Prostate gland (tissue), 2 donors: ENCODE measurements at places on chromosomes 13 and 19. TPM values are rescaled to one million over a fixed set of nuclear protein-coding genes. Genes with fewer than 3 reads are reported as not detected.
A peak's percentile ranks its signal among the peaks of the same experiment; 100 is the strongest.

- no peak for DNase-seq
- no peak overlapping the region for H3K4me3 ChIP-seq
- no peaks in the 10 kb centered on the region for H3K4me1 ChIP-seq
- H3K27me3 ChIP-seq = no peaks in the 10 kb centered on the region
Measured at GRCh38 chr13:31530922-31531321, 208.4 kb upstream of the RXFP2 start.

- H3K27me3 ChIP-seq = no peaks in the 10 kb centered on the region
- no peaks in the 10 kb centered on the region for H3K36me3 ChIP-seq
- no peak overlapping the region for H3K27ac ChIP-seq
Measured at GRCh38 chr13:36275190-36276002, 22.2 kb downstream of the CCDC169 start.

DNA sequence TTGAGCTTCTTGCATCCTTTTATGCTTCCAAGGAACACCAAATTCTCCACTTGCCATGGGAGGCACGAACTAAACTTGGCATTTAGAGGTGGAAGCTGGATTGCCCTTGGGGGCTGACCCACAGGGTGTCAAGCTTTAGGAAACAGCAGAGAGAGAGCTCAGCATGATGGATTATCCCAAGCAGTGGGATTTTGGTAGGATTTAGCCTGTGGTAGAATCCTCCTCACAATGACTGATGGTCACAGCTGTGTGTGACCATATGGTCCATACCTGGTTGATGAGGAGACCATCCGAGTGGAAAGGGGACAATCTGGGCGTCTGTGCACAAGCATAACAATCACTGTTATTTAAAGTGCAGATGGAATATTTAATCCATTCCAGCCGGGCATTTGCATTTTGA is 40.1 kb upstream of the PSG9 start:
- no peak for DNase-seq
- no peaks in the 10 kb centered on the region for H3K27me3 ChIP-seq
- no peak overlapping the region for H3K27ac ChIP-seq
- no peaks in the 10 kb centered on the region for H3K36me3 ChIP-seq

DNA sequence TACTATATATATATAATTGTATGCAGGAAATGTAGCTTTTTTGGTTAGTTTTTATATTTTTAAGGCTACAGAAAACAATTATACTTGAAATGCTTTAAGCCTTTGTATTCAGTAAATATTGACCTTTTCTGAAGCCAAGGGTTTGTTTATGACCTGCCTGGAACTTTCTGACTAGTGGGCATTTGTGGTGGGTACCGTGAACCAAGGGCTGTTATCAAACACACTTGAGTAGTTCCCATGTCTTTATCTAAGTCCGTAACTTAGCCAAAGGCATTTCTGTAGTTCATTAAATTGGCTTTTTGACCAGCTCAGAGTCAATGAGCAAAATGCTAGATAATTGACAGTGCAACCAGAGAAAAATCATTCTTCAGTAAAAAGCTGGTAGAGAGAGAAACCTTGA is 1444.2 kb upstream of the SLC10A2 start:
- H3K4me1 ChIP-seq = no peaks in the 10 kb centered on the region
- DNase-seq = no peak
- no peaks in the 10 kb centered on the region for H3K27me3 ChIP-seq
- no peak overlapping the region for H3K27ac ChIP-seq
- no peak overlapping the region for H3K4me3 ChIP-seq

The PNMA8B gene
- total RNA-seq = 3.1 TPM

The RNF113B gene
- total RNA-seq = 11.2 TPM

The RFPL4A gene
- 0.80 TPM for total RNA-seq

The MBD3L2 gene
- total RNA-seq = not detected

GRCh38 chr19:21566073-21566472 is 60.7 kb downstream of the ZNF429 start:
- no peaks in the 10 kb centered on the region for H3K36me3 ChIP-seq
- H3K27ac ChIP-seq = no peak overlapping the region
- no peaks in the 10 kb centered on the region for H3K4me1 ChIP-seq
- H3K27me3 ChIP-seq = no peaks in the 10 kb centered on the region
- no peak for DNase-seq
- no peak overlapping the region for H3K4me3 ChIP-seq

GRCh38 chr13:34300559-34300958 is 482.6 kb downstream of the RFC3 start:
- no peak overlapping the region for H3K27ac ChIP-seq
- no peaks in the 10 kb centered on the region for H3K27me3 ChIP-seq
- H3K4me3 ChIP-seq = no peak overlapping the region

The ACER1 gene
- total RNA-seq = 5.3 TPM

DNA sequence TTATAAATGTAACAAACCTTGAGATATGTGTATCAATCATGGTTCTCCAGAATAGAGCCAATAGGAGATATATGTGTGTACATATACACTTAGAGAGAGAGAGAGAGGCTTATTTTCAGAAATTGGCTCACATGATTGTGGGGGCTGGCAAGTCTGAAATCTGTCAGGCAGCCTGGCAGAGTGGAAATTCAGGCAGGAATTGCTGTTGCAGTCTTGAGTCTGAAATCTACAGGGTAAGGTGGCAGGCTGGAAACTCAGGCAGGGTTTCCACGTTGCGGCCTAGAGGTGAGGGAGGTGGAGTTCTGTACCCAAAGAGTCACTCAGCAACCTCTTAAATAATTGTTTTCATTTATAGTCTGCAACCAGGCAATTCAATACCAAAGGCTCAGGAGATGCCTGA is 218.4 kb downstream of the B3GLCT start:
- H3K27me3 ChIP-seq = no peaks in the 10 kb centered on the region
- H3K4me3 ChIP-seq = no peak overlapping the region
- H3K4me1 ChIP-seq = no peaks in the 10 kb centered on the region
- no peak overlapping the region for H3K27ac ChIP-seq

The GTPBP3 gene
- total RNA-seq = 42.4 TPM

- H3K4me3 ChIP-seq = no peak overlapping the region
- no peak for DNase-seq
- peaks cover 6% of the 10 kb centered on the region for H3K4me1 ChIP-seq
- no peaks in the 10 kb centered on the region for H3K36me3 ChIP-seq
- no peaks in the 10 kb centered on the region for H3K27me3 ChIP-seq
Measured at GRCh38 chr13:43761616-43762315, 25.0 kb downstream of the ENOX1 start.

- H3K27ac ChIP-seq = no peak overlapping the region
- H3K27me3 ChIP-seq = no peaks in the 10 kb centered on the region
- H3K4me1 ChIP-seq = peaks cover 3% of the 10 kb centered on the region
- H3K36me3 ChIP-seq = no peaks in the 10 kb centered on the region
- no peak overlapping the region for H3K4me3 ChIP-seq
Measured at GRCh38 chr19:42315024-42315423, 1.9 kb downstream of the TMEM145 start.

GRCh38 chr13:22120646-22121045 is 449.8 kb downstream of the FGF9 start:
- no peaks in the 10 kb centered on the region for H3K4me1 ChIP-seq
- no peak overlapping the region for H3K4me3 ChIP-seq
- H3K27me3 ChIP-seq = no peaks in the 10 kb centered on the region
- no peaks in the 10 kb centered on the region for H3K36me3 ChIP-seq
- H3K27ac ChIP-seq = no peak overlapping the region

The PSG5 gene
- total RNA-seq = not detected

The ZNF177 gene
- total RNA-seq = 8.1 TPM

The ENOX1 gene
- 5.3 TPM for total RNA-seq

DNA sequence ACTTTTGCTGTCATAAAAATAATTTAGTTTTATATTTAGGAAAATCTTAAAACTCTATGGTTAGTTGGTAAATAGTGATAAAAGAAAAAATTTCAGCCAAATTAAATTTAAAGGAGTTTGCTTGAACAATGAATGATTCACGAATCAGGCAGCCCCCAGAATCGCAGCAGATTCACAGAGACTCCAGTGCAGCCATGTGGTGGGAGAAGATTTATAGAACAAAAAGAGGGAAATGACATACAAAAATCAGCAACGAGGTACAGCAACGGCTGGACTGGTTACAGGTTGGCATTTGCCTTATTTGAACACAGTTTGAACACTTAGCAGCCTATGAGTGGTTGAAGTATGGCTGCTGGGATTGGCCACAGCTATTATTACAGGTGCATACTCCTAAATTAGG is 96.4 kb upstream of the MYCBP2 start:
- no peak for DNase-seq
- H3K4me1 ChIP-seq = peaks cover 5% of the 10 kb centered on the region
- no peak overlapping the region for H3K4me3 ChIP-seq
- no peak overlapping the region for H3K27ac ChIP-seq
- no peaks in the 10 kb centered on the region for H3K36me3 ChIP-seq
- no peaks in the 10 kb centered on the region for H3K27me3 ChIP-seq

GRCh38 chr13:42574435-42575311 is 721 bp downstream of the TNFSF11 start:
- H3K27me3 ChIP-seq = peaks cover 2% of the 10 kb centered on the region
- no peak for DNase-seq
- no peak overlapping the region for H3K27ac ChIP-seq
- H3K4me3 ChIP-seq = no peak overlapping the region

The MAMSTR gene
- 2.6 TPM for total RNA-seq

- no peak overlapping the region for H3K27ac ChIP-seq
- H3K27me3 ChIP-seq = peaks cover 4% of the 10 kb centered on the region
Measured at GRCh38 chr19:5337126-5337525, 3.5 kb downstream of the PTPRS start.

GRCh38 chr19:1241417-1242095 is at the start of gene ATP5F1D:
Gene ATP5F1D, plus strand, starts transcription at chr19:1241751. Its CDS starts 100 bp downstream, at chr19:1241851.
- H3K27me3 ChIP-seq = no peaks in the 10 kb centered on the region
- no peaks in the 10 kb centered on the region for H3K36me3 ChIP-seq
- peak within 1 kb of the TSS; percentile 83 for H3K4me3 ChIP-seq
- DNase-seq = peak; percentile 92
- H3K4me1 ChIP-seq = peaks cover 42% of the 10 kb centered on the region
- H3K27ac ChIP-seq = peak within 1 kb of the TSS; percentile 89

- H3K36me3 ChIP-seq = no peaks in the 10 kb centered on the region
- H3K27me3 ChIP-seq = no peaks in the 10 kb centered on the region
- no peak overlapping the region for H3K27ac ChIP-seq
Measured at GRCh38 chr19:40933025-40933424, 51.0 kb upstream of the CYP2A7 start.

GRCh38 chr13:93624311-93624777 is 397.7 kb downstream of the GPC6 start:
- H3K27me3 ChIP-seq = no peaks in the 10 kb centered on the region
- H3K27ac ChIP-seq = no peak overlapping the region
- DNase-seq = no peak
- H3K4me3 ChIP-seq = no peak overlapping the region

- H3K4me3 ChIP-seq = no peak overlapping the region
- H3K4me1 ChIP-seq = no peaks in the 10 kb centered on the region
- no peak overlapping the region for H3K27ac ChIP-seq
Measured at GRCh38 chr19:16258440-16258903, 60.8 kb downstream of the AP1M1 start.

The CYP4F8 gene
- total RNA-seq = 14.9 TPM

DNA sequence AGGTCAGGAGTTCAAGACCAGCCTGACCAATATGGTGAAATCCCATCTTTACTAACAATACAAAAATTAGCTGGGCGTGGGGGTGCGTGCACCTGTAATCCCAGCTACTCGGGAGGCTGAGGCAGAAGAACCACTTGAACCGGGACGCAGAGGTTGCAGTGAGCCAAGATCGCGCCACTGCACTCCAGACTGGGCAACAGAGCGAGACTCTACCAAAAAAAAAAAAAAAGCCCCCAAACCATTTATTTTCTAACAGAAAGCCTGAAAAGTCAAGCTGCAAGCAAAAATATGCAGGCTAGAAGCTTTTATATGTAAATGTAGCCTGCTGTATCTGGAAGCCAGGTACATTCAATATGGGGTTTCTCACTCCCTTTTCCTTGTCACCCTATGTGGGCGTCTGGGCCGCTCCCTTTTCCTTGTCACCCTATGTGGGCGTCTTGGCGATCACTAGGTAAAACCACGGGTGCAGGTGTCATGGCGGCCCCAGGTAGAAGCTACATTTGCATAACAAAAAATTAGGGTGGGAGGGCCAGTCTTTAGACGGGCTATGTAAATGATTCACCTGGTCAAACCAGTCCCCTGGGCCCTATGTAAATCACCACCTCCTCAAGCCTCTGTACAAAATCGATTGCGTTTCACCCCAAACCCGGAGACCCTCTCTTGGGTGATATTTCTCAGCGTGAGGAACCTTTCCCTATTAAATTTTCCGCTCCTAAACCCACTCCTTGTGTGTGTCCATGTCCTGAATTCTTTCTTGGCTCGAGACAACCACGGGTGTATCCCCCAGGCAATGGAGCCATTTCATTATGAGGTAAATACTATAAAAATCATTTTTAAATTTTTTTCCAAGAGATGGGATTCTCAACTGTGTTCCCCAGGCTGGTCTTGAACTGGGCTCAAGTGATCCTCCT is 2.1 kb downstream of the TRIM13 start:
- H3K4me1 ChIP-seq = peaks cover 5% of the 10 kb centered on the region
- H3K27me3 ChIP-seq = no peaks in the 10 kb centered on the region
- peak overlapping the region; percentile 93 for H3K4me3 ChIP-seq
- H3K36me3 ChIP-seq = no peaks in the 10 kb centered on the region

The ZFP30 gene
- total RNA-seq = 6.8 TPM

DNA sequence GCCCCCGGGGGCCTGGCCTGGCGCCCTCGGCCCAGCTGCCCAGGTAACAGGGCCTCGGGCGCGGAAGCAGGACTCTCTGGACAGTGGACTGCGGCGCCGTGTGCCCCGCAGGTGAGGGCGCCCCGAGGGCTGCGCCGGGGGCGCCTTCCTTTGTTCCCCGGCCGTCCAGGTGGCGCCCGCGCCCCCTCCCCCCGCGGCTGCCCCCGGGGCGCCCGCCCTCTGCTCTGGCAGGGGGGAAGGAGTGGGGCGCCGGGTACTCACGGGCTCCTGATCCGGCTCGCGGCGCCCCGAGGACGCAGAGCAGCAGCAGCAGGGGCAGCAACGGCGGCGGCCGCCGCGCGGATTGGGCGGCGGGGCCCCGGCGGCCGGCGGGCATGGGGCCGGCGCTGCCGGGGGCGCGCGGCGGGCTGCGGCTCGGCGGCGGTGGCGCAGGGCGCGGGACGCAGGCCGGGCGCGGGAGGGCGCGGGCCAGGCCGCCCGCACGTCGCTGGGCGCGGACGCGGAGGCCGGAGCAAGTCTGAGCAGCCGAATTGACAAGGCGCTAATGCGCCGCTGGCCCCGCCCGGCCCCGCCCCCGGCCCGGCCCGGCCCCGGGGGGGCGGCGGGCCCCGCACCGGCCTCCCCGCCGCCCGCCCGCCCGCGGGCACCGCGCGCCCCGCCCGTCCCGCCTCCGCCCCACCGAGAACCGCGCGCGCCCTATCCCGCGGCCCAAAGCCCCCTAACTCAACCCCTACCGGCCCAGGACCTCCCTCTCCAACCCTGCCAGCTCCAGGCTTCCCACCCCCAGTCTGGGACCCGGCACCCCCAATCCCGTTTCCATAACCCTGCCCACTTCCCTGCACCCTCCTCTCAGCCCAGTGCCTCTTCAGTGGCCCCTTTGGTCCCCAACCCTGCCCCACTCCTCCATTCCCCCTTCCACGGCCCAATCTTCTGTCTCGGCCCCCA is at the start of gene CRLF1:
Gene CRLF1, minus strand, starts transcription at position 519 of the 945 bp plus-strand sequence. Its CDS starts 143 bp downstream, at position 376.
- peak within 1 kb of the TSS; percentile 16 for H3K4me3 ChIP-seq
- H3K4me1 ChIP-seq = peaks cover 11% of the 10 kb centered on the region
- no peak within 1 kb of the TSS for H3K27ac ChIP-seq
- no peak for DNase-seq

The MBD3L3 gene
- total RNA-seq = 1.5 TPM
